GM06990 (cell line): ENCODE measurements at places on chromosomes 11 and 22.

DNA sequence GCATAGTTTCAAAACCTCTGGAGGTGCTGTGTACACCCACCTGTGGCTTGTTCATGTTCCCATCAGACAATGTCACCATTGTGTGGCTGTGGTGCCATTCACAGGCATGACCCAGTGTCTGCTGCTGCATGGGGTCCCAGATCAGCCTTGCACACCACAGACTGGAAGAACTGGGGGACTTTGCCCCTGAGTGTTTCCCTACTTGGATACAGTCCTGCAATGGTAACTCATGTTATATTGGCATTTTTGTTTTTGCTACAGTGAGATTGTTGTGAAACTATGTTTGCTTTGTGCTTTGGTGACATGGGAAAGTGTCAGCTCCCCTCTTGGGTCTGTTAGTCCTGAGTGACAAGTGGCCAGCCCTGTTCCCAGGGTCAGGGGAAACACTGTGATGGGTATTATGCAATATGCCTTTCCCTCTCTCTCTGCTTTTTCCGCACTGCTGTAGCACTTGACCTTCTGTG, 108.8 kb downstream of the NAV2 start:
- no peak for DNase-seq

DNA sequence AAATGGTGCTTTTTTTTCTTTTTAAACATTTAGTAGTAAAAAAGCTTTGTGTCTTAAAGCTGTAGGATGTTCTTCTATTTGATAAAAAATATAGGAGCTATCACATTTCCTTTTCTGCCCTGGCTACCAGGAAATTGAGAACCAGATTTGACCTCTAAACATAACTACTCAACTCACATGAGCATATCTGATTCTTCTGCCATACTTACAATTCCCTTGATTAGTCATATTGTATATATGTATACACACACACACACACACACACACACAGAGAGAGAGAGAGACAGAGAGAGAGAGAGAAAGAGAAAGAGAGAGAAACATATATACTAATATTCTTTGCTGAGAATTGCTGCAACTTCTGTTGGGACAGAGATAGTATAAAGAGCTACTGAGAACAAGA, 23.0 kb upstream of the GDPD4 start:
- DNase-seq = no peak

GRCh38 chr11:7563281-7563680, 49.5 kb downstream of the PPFIBP2 start:
- DNase-seq = no peak

GRCh38 chr11:46272816-46273427, 4.5 kb upstream of the CREB3L1 start:
- DNase-seq = no peak

DNA sequence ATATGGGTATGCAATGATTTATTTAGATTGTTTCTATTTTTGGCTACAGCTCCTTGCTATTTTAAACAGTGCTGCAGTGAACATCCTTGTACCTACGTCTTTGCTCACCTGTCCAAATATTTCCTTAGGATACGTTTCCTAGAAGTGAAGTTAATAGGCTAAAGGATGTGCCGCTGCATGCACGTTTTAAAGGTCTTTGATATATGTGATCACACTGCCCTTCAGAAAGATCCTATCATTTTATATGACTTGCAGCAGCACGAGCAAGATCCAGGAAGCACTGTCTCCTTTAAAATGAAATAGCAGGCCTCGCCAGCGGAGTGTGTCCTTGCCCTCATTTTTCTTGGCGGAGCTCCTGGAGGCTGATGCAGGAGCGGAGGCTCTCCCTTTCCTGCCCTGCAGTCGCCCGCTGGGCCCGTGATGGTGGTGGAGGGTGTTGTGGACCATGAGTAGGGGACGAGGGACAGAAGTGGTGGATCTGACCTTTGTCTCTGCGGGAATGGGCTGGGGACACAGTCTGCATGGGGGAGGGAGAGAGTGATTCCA, 19.4 kb downstream of the RPS6KA4 start:
- DNase-seq = no peak

DNA sequence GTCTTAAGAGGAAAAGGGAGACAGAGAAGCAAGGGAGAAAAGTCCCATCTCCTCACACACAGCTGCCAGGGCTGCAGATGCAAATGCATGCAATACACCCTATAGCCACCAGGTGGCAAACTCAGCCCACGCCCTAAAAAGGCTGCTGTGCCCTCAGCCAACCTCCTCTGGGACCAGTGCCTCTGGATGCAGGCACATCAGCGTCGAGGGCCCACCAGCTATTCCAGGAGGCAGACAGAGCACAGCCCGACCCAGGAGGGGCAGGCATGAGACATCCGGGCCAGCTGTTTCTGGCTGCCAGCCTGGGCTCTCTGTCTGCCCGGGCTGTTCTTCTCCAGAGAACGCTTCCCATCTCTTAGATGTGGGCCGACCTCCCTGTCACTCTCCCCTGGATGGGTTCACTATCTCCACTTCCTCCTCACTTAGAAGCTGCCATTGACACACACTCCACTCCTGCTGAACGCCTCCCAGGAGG, 39.7 kb downstream of the TPBGL start:
- DNase-seq = peak; percentile 23

DNA sequence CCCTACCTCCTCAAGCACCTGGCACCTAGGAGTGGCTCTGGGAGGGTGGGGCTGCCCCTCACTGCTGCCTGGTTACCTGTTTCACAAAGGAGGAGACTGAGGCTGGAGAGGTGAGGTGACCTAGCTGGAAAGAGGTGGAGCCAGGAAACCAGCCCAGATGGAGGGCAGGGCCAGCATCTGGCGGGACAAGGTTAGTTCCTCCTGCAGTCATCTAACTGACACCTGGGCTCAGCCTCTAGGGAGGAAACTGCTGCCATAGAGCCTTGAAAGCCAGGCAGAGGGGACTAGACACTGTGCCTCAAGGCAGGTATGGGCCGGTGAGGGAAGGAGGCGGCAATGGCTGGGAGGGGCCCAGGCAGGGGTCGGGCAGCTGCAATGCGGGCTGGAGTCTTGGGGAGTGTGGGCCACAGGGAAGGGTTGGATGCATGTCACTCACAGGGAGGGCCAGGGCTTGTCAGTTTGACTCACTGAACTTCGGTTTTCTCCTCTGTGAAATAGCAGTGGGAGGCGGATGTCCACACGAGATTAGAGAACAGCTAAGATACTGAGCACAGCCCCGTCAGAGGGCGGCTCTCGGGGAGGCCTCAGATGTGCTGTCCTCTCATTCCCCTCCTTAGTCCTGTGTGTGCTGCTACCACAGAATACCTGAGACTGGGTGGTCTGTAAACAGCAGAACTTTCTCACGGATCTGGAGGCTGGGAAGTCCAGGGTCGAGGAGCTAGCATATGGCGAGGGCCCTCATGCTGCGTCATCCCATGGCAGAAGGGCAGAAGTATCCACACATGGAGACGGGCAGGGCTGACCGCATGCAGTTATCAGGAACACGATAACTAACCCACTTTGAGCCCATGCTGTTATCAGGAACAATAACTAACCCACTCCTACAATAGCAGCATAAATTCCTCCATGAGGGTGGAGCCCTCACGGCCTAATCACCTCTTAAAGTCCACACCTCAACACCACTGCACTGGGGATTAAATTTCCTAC, 16.1 kb downstream of the MGAT3 start:
- DNase-seq = no peak

- no peak for DNase-seq
These were observed 195.2 kb downstream of the TRIM29 start for GRCh38 chr11:119942583-119943297.

- no peak for DNase-seq
These were observed at the start of gene HEPHL1 for GRCh38 chr11:94020777-94021481. TSS of gene HEPHL1 (plus strand) at chr11:94021354. CDS start at chr11:94021369, 15 bp downstream.

- DNase-seq = no peak
These were observed 19.8 kb downstream of the ARVCF start for GRCh38 chr22:19996694-19997384.

DNA sequence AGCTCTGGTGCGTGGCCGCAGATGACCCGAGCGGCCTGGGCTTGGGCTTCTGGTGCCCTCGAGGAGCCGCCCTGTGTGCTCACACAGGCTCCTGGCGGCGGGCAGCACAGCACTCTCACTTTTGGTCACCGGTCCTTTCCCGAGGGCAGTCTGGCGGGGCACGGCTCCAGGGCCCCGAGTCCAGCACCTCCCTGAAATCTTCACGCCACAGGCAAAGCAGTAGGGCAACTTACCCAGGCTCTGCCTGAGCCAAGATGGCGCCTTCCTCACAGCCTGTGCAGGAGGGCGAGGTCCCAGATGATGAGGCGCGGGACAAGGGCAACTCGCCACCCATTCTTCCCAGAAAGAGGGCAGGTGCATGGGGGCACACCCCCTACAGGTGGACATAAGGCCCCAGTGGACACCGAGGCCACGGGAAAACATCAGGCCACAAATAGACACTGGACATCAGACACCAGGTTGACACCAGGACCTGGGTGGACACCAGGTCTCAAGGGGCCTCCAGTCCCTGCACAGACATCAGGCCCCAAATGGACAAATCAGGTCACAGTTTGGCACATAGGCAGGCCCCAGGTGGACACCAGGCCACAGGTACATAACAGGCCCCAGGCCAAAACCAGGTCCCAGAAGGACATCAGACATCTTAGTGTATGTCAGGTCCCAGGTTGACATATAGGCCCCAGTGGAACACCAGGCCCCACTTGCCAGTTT, 57.6 kb upstream of the SEPTIN5 start:
- DNase-seq = no peak

GRCh38 chr11:70351646-70352045, 46.7 kb upstream of the CTTN start:
- no peak for DNase-seq

- DNase-seq = no peak
These were observed 5.1 kb downstream of the TBX1 start for GRCh38 chr22:19765477-19766239.

DNA sequence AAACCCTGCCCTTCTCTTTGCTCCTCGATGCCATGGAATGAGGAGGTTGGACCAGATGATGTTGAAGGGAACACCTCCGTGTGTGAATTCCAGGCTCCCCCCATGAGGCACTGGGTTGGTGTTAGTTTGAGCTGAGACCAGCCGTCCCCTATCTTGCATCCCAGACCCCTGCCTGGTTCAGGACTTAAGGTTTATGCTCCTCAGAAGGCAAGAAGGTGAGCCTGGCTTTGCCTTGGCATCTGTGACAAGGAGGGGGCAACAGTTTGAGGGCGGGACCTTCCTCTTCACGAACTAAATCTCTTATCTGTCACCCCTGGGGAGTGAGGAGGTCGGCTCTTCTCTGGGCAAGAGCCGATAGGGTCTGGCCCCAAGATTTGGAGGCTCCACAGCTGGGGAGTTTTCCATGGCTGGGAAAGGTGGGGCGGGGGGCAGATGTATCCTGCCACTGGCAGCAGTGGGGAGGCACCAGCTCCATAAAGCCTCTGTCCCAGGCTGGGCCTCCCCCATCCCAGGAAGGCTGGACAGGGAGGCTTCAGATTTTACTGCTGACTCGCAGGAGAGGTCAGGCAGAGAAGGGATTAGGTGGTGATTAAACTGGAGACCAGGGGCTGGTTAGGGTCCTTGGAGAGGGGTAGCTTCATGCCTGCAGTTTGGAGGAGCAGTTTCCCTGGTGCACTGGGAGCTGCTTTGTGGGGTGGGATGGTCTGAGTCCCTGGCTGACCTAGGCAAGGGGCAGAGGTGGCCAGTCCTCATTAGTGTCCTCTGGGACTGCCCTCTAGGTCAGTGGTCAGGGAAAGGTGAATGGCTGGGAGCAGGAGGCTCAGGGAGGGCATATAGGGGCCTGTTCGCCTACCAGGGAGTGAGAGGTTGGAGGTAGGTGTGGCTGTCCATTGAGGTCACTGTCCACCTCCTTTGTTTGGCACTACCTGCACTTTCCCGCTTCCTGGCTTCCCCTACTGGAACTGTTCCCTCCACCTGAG, 1.1 kb downstream of the SEC14L2 start:
- DNase-seq = no peak

DNA sequence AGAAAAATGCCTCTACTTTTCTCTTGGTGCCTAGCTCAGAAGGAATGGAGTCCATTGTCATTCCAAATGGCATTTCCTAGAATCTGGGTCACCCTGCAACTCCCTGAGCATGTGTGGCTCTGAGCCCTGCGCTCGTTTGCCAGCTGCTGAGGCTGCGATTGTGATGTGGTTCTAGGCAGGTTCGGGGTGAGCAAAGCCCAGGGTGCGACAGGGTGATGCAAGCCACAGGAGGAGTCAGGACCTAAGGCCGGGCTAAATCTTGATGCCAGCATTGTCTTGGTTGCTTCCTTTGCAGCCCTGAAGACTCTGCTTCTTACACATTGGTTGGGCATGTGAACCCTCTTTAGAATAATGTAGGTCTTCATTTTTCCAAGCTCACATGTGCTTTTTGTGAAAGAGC, 131.0 kb downstream of the MORC2 start:
- no peak for DNase-seq

DNA sequence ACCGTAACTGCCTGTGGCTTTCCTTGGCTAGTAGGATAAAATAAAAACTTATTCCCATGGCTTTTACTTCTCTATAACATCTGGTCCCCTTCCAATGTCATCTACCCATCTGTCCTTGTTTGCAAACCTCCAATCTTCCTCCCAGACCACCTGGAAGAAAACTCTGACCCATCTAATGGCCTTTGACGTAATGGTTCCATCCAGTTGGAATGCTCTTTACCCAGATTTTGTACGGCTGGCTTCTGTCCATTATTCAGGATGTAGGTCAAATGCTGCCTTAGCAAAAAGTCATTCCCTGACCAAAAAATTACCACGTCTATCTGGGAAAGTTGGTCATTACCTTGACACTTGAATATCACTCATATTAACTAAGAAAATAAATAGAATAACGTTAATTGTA, 577.9 kb upstream of the ANO5 start:
- no peak for DNase-seq

- no peak for DNase-seq
These were observed 60.2 kb downstream of the FLRT1 start for GRCh38 chr11:64095949-64096348.

GRCh38 chr11:789943-790342, at the start of gene CEND1:
TSS of gene CEND1 (minus strand) at chr11:790090. CDS start at chr11:788576, 1,514 bp downstream.
- peak; percentile 72 for DNase-seq

GRCh38 chr11:109109571-109110315, 312.2 kb upstream of the C11orf87 start:
- DNase-seq = no peak

- DNase-seq = no peak
These were observed 18.4 kb downstream of the MS4A6E start for GRCh38 chr11:60345489-60345888.

- DNase-seq = no peak
These were observed 26.5 kb downstream of the ATXN10 start for GRCh38 chr22:45698094-45698493.

DNA sequence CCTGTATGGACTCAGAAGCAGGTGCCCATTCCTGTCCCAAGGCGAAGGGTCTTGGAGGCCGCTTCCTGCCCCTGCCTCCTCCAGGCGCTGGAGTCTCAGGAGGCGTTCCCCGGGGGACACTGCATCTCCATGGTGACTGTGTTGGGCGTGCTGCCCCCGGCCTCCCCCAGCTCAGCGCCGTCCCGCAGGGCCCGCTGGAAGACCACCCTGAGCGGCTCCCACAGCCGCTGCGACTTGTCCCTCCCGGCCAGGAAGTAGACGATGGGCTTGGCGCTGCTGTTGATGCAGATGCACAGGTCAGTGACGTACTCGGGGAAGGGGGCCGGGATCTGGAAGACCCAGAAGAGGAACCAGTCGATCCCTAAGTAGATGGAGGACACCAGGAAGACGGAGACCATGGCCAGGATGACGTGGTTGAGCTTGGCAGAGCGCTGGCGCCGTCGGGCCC, 7.8 kb downstream of the MRGPRF start:
- DNase-seq = no peak
